ENCODE measurements at places on chromosomes 3 and 15.
A peak's percentile ranks its signal among the peaks of the same experiment; 100 is the strongest.

GRCh38 chr3:147383617-147384016 lies 22.7 kb downstream of the ZIC4 start:
- no peak overlapping the region for H3K27ac ChIP-seq
- no peak overlapping the region for H3K4me3 ChIP-seq
- peaks cover 97% of the 10 kb centered on the region for H3K27me3 ChIP-seq
- DNase-seq, result no peak

GRCh38 chr15:33045066-33045810 lies 149.3 kb downstream of the FMN1 start:
- DNase-seq, result no peak
- peaks cover 2% of the 10 kb centered on the region for H3K36me3 ChIP-seq
- no peaks in the 10 kb centered on the region for H3K4me1 ChIP-seq
- no peak overlapping the region for H3K4me3 ChIP-seq

DNA sequence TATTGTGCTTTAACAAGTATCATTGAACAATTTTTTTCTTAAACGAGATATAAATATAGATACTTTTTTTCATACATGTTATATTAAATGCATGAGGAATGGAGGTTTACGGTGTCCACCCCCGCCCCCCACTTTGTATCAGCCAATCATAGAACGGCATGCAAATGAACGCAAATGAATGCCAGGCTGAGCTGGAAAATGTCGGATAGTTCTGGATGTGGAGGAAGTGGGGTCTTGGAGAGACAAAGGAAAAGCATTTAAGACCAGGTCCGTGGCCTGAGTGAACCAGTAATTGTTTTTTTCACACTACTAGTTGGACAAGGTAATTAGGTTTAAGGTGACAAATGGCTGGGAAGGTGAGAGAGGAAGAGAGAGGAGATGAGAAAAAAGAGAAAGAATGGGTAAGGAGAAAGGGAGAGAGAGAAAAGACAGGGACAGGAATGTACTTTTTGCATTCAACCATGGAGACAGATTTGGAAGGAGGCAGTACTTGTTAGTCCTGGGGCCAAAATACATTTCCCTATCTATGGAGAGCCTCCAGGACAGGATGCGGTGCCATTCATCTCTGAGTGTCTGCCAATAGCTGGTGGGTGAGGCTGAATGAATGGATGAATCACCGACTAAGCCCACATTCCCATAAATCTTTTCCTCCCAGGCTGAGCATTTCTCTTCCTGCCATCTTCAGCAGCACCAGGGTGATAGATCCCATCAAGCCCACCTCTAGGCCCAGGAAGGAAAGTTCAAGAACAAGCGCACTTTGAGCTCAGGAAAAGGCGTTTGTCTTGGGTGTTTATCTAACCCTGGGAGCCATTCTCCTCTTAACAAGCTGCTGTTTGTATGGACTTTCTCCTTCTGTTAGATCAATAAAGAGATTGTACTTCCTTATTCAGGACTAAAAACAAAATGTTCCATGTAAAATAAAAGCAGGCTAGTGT lies 1.4 kb upstream of the RAD18 start:
- H3K36me3 ChIP-seq, result peaks cover 26% of the 10 kb centered on the region
- no peak overlapping the region for H3K27ac ChIP-seq
- H3K4me1 ChIP-seq, result peaks cover 30% of the 10 kb centered on the region
- no peak overlapping the region for H3K4me3 ChIP-seq
- peaks cover 3% of the 10 kb centered on the region for H3K27me3 ChIP-seq

DNA sequence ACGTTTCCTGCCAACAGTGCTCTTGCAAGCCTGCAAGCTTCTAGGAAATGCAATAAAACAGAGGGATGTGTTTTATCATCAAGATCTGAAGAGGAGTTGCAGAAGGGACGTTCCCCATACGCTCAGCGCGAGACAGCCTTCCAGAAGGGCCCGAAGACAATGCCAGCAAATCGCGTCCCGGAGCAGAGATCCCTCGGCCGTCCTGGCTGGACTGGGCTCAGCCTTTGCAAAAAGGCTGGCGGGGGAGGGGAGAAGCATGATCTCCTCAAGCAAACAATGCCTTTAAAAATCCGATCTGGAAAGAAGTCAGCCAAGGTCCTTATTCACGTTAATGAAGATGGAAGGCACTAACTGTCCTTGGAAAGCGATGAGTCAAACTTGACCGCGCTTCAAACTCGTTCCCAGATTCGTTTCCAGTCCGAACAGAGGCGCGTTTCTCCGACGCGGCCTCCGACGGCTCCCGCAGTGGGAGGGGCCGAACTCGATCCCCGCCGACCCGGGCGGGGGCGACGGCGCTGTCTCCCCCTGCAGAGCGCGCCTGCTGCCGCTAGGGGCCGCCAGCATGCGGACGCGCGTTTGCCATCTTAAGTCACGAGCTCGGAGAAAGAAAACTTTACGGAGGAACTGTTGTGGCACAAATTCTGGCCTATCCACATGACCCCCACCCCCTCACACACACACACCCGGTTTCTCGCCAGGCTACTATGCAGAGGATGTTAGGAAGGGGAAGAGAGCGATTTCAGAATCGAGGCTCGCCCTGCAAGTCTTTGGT lies 5.5 kb downstream of the BCL6 start:
- H3K4me3 ChIP-seq, result peak overlapping the region; percentile 91
- peak; percentile 83 for DNase-seq

DNA sequence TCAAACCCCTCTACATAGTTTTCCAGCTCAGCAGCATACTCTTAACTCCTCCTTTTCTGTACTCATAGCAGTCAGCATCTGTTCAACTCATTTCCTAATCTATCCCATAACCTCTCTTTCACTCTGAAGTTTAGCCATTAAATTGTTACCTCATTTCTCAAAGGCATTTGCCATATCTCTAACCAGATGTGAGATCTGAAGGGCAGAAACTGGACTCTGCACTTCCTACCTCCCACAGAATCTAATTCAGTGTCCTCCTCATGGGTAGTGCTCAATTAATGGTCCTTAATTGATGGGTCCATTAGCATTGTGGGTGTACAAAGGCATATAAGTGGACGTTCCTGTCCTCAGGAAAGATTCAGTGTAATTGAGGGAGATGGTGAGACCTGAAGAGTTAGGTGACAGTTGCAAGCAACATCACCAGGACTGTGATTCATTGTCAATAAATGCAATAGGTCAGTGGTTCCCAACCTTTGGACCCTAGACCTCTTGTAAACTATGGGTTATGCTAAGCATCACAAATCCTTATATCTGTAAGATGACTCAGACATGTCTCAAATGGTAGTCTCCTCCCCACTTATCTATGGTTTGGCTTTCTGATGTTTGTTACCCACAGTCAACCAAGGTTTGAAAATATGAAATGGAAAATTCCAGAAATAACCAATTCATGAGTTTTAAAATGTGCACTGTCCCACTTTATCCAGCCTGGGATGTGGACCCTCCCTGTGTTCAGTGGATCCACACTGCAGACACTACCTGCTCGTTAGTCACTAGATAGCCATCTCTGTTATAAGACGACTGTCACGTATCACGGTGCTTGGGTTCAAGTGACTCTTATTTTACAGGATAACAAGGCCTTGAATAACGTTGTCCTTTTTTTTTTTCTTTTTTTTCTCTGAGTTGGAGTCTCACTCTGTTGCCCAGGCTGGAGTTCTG lies 25.0 kb upstream of the UACA start:
- H3K27me3 ChIP-seq, result no peaks in the 10 kb centered on the region
- no peak overlapping the region for H3K27ac ChIP-seq
- no peaks in the 10 kb centered on the region for H3K4me1 ChIP-seq
- no peak for DNase-seq
- no peaks in the 10 kb centered on the region for H3K36me3 ChIP-seq
- H3K4me3 ChIP-seq, result no peak overlapping the region

- H3K36me3 ChIP-seq, result no peaks in the 10 kb centered on the region
- H3K4me3 ChIP-seq, result no peak overlapping the region
- H3K27me3 ChIP-seq, result no peaks in the 10 kb centered on the region
- no peak overlapping the region for H3K27ac ChIP-seq
- DNase-seq, result no peak
These were observed 222.4 kb downstream of the CD47 start for GRCh38 chr3:107868449-107868848.

DNA sequence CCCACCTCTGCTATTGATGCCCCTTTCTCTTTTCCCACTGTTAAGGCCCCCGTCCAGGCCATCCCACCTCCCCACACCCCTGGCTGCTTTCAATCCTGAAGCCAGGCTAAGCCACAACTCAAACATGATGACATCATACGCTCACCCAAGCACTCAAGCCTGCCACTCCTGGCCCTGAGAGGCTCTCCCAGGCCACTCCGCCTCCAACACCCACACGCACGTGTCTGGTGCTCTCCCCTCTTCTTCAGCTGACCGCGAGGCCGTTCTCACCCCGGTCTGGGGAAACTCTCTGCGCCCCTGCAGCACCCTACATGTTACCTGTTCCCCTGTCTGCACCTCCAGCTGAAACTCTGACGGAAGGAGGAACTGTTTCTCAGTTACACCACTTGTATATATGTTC lies 6.2 kb downstream of the ZXDC start:
- H3K27ac ChIP-seq, result no peak overlapping the region
- H3K4me1 ChIP-seq, result peaks cover 52% of the 10 kb centered on the region
- no peak for DNase-seq

DNA sequence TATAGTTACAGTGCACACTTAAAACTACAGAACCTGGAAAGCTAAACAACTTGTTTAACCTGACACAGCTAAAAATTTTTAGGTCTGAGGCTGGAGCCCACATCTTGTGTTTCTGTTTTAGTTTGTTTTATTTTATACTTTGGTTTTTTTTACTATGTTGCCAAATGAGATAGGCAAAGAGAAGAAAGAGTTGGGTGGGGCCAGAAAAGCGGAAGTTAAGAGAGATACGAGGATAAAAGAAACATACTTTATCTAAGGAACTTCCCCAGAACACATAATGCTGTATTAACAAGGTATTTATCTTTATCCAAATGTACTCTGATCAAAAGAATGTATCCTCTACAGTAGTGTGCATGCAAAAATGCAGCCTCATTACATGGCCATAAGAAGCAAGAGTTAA lies 1145.7 kb downstream of the EPHA3 start:
- H3K4me3 ChIP-seq, result no peak overlapping the region
- H3K27ac ChIP-seq, result no peak overlapping the region
- no peaks in the 10 kb centered on the region for H3K4me1 ChIP-seq
- no peaks in the 10 kb centered on the region for H3K27me3 ChIP-seq
- H3K36me3 ChIP-seq, result no peaks in the 10 kb centered on the region

DNA sequence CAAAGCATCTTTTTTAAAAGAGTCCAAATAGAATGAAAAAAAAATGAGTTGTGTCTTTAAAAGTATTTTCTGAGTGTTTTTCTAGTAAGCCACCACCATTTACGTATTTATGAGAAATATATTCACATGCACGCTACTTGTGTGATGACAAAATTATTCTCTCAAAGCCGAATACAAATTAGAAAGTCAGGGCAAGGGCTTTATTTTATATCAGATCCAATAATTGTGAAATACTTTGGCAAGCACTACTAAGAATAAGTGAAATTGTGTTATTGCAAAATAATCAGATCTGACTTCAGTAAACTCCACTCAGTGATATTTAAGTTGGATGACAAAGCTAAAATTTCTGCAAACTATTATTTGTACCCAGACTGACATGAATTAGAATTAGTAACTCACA lies 589.3 kb upstream of the KCNMB2 start:
- no peak overlapping the region for H3K27ac ChIP-seq
- no peak for DNase-seq
- peaks cover 35% of the 10 kb centered on the region for H3K4me1 ChIP-seq
- peaks cover 13% of the 10 kb centered on the region for H3K36me3 ChIP-seq

GRCh38 chr3:39849992-39850715 lies 40.7 kb downstream of the MYRIP start:
- H3K27me3 ChIP-seq, result peaks cover 8% of the 10 kb centered on the region
- H3K36me3 ChIP-seq, result no peaks in the 10 kb centered on the region
- no peak overlapping the region for H3K4me3 ChIP-seq
- no peaks in the 10 kb centered on the region for H3K4me1 ChIP-seq

- H3K27me3 ChIP-seq, result no peaks in the 10 kb centered on the region
- no peak for DNase-seq
- H3K4me1 ChIP-seq, result peaks cover 38% of the 10 kb centered on the region
These were observed 112.2 kb downstream of the RFTN1 start for GRCh38 chr3:16401273-16401672.

- H3K27me3 ChIP-seq, result peaks cover 3% of the 10 kb centered on the region
- H3K4me3 ChIP-seq, result no peak overlapping the region
- peak; percentile 54 for DNase-seq
- peaks cover 9% of the 10 kb centered on the region for H3K4me1 ChIP-seq
- no peak overlapping the region for H3K27ac ChIP-seq
These were observed 39.7 kb downstream of the SPATA12 start for GRCh38 chr3:57100046-57100695.

- no peak overlapping the region for H3K4me3 ChIP-seq
- no peak for DNase-seq
- H3K36me3 ChIP-seq, result no peaks in the 10 kb centered on the region
- no peak overlapping the region for H3K27ac ChIP-seq
- peaks cover 3% of the 10 kb centered on the region for H3K27me3 ChIP-seq
- no peaks in the 10 kb centered on the region for H3K4me1 ChIP-seq
These were observed 80.9 kb downstream of the DGKG start for GRCh38 chr3:186281176-186281575.

DNA sequence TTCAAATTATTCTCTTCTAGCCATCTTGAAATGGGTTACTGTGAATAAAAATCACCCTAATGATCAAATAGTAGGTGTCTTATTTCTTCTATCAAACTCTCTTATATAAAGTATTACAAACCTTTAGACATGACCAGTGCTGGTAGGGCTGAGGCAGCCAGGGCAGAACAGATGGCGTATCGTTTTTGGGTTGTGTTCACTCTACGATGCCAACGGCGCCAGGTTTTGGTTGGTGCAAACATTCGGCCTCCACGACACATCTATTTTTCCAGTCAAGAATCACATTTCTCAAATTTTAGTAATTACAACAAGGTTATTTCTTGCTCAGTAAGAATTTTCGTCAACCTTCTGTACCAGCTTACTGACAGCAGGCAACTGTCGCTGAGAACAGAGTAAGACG lies 2.2 kb downstream of the RPL4 start:
- DNase-seq, result no peak
- H3K36me3 ChIP-seq, result peaks cover 70% of the 10 kb centered on the region
- peaks cover 45% of the 10 kb centered on the region for H3K4me1 ChIP-seq
- H3K27me3 ChIP-seq, result peaks cover 4% of the 10 kb centered on the region
- peak overlapping the region; percentile 100 for H3K4me3 ChIP-seq

- no peak overlapping the region for H3K27ac ChIP-seq
- DNase-seq, result no peak
- H3K4me1 ChIP-seq, result no peaks in the 10 kb centered on the region
These were observed 952.0 kb downstream of the AGBL1 start for GRCh38 chr15:87031540-87032230.

- no peak for DNase-seq
- no peak overlapping the region for H3K27ac ChIP-seq
- no peaks in the 10 kb centered on the region for H3K4me1 ChIP-seq
- no peak overlapping the region for H3K4me3 ChIP-seq
These were observed 45.6 kb upstream of the TCAIM start for GRCh38 chr3:44292947-44293346.

DNA sequence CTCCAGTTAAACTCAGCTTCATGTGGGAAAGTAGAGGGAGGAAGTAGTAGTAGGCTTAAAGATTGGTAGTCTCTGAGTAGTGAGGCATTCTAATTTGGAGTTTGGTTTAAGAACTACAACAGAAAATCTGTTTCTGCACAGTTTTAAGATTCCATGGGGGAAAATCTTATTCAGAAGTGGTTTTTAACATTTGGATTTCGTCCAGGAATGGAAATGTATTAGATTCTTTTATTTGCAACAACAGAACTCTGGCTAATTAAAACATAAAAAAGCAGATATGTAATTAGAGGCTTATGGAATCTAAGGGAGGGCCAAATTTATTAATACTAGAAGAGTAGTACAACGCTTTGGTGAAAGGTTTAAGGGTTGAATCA lies 36.0 kb downstream of the NECTIN3 start:
- no peak overlapping the region for H3K4me3 ChIP-seq
- peaks cover 8% of the 10 kb centered on the region for H3K27me3 ChIP-seq
- peaks cover 5% of the 10 kb centered on the region for H3K4me1 ChIP-seq
- H3K27ac ChIP-seq, result no peak overlapping the region

Data from activated naive CD8-positive, alpha-beta T cell treated with anti-CD3 and anti-CD28 coated beads for 36 hours (primary cell).